Epithelial cell of umbilical artery (primary cell): ENCODE measurements at places on chromosomes 12 and 14. TPM values are rescaled to one million over a fixed set of nuclear protein-coding genes. Genes with fewer than 3 reads are reported as not detected.

Gene PRH1
- 9.1 and 12.6 TPM in 2 replicates for total RNA-seq

Gene NFE2
- not detected in 2 replicates for total RNA-seq

Gene PRR4
- total RNA-seq = 0.61 TPM in 1 of 2 replicates, not detected in the other

Gene PTPN6
- under 0.01 and 0.15 TPM in 2 replicates for total RNA-seq

Gene OTUB2
- 0.76 and 0.97 TPM in 2 replicates for total RNA-seq

Gene RTN1
- total RNA-seq = 0.61 and 0.65 TPM in 2 replicates

Gene NOC4L
- 16.1 and 24.0 TPM in 2 replicates for total RNA-seq

Gene VSX2
- total RNA-seq = not detected in 2 replicates

Gene GALNT6
- total RNA-seq = 35.7 and 52.7 TPM in 2 replicates

Gene KIF26A
- total RNA-seq = 4.4 and 12.0 TPM in 2 replicates

Gene GRIN2B
- total RNA-seq = not detected in 2 replicates

Gene SERPINA4
- not detected in 2 replicates for total RNA-seq

Gene RFLNA
- total RNA-seq = 2.9 and 14.6 TPM in 2 replicates

Gene CMKLR1
- total RNA-seq = not detected in 2 replicates

Gene C1S
- total RNA-seq = 1.9 and 5.8 TPM in 2 replicates

Gene EEA1
- total RNA-seq = 16.6 and 21.9 TPM in 2 replicates

Gene DPY19L2
- total RNA-seq = 1.9 and 6.7 TPM in 2 replicates

Gene RNASE3
- not detected in 2 replicates for total RNA-seq
